ENCODE measurements at places on chromosomes 16 and 17. TPM values are rescaled to one million over a fixed set of nuclear protein-coding genes. Genes with fewer than 3 reads are reported as not detected.

- DNase-seq: peak; percentile 85
Measured at GRCh38 chr17:43734376-43734775, 24.2 kb downstream of the SOST start.

GRCh38 chr16:19678804-19679203 lies 39.2 kb downstream of the KNOP1 start:
- no peak for DNase-seq

GRCh38 chr17:60138769-60139437 lies 10.9 kb upstream of the CA4 start:
- DNase-seq: no peak

- DNase-seq: no peak
Measured at GRCh38 chr17:79992649-79993389, 42.9 kb downstream of the TBC1D16 start.

- DNase-seq: no peak
Measured at GRCh38 chr17:6304894-6305612, 129.9 kb downstream of the AIPL1 start.

DNA sequence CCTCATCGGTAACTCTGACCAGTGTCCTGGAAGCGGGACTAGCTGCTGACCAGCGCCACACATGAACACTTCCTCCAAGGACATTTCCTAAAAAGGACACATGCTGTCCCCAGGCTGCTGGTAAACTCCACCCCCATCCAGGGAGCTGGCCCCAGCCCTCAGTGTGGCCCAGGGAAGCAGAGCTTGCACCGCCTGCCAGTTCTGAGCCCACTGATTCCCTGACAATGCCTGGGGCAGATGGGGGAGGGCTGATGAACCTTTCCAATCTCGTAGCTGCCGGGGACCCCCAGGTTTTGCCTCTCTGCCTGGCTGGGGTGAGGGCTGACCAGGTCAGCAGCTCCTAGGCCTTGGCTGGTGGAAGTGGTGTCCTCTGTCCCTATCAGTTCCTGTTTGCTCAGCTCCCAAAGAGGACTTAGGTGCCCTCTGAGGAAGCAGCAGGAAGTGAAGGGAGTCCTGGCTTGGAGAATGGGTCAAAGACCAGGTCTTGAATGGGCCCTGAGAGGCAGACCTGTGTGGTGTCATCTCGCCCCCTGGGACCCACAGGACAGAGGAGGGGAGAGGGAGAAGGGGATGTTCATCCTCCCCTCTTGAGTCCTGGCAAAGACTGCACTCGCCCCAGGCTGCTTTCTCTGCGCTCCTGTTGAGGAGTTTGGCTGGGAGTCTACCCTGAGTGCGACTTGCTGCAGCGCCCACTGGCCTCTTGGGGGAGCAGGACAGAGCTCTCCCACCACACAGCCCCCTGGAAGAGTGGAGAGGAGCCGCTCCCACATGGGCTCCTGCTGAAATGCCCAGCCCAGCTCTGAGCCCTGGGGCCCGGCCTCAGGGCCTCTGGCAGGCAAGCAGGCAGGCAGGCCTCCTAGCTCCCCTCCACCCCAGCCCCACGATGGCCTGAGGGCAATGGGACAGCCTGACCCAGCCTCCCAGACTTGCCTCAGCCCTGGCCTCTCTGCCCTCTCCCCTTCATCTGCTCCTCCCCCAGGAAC lies 16.8 kb downstream of the PDK2 start:
- DNase-seq: no peak

The PDF gene
- total RNA-seq: 24.3 TPM

DNA sequence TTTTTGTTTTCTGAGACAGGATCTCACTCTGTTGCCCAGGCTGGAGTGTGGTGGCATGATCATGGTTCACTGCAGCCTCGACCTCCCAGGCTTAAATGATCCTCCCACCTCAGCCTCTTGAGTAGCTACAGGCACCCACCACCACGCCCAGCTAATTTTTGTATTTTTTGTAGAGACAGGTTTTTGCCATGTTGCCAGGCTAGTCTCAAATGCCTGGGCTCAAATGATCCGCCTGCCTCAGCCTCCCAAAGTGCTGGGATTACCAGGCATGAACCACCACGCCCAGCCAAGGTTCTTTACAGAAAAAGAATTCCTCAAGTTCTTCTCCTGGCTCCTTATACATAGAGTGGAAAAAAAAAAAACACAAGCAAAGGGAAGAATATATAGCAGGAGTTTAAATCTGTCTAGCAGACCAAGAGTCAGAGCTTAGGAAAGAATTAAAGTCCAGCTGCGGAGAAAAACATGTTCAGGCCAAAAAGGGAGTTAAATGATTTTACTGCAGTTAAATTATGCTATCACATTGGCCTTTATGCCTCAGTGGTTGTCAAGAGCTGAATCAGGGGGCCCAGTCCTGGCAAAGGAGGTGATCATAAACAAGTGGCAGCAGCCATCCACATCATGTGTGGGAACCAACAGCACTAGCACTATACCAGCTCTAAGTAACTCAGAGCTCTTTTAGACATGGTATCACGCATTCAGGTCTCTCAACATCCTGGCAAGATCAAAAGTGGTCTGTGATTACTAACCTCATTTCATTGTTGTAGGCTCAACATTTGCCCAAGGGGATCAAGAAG lies 39.3 kb downstream of the LIG3 start:
- DNase-seq: no peak

The C16orf46 gene
- 0.60 TPM for total RNA-seq

The BRD7 gene
- 45.1 TPM for total RNA-seq

GRCh38 chr17:27502526-27503324 lies 46.5 kb downstream of the KSR1 start:
- DNase-seq: no peak

The CLEC10A gene
- total RNA-seq: not detected

GRCh38 chr17:50389534-50389933 lies 7.8 kb downstream of the LRRC59 start:
- DNase-seq: no peak

- DNase-seq: no peak
Measured at GRCh38 chr16:621526-622105, 9.2 kb upstream of the WFIKKN1 start.

The PPY gene
- total RNA-seq: not detected

GRCh38 chr16:66614161-66614802 lies 9.8 kb downstream of the CMTM3 start:
- DNase-seq: no peak

GRCh38 chr17:77480509-77481215 lies 339.9 kb downstream of the SEC14L1 start:
- no peak for DNase-seq

GRCh38 chr16:59181821-59182420 lies 447.8 kb upstream of the GOT2 start:
- no peak for DNase-seq

The OR3A3 gene
- total RNA-seq: not detected

GRCh38 chr17:45783593-45784292 lies 377 bp upstream of the CRHR1 start:
- no peak for DNase-seq

The MPP3 gene
- 6.1 TPM for total RNA-seq

- DNase-seq: peak; percentile 11
Measured at GRCh38 chr16:71311553-71312158, 22.5 kb upstream of the CMTR2 start.

GRCh38 chr16:31148281-31148728 lies 1.6 kb downstream of the PRSS36 start:
- no peak for DNase-seq

The KRTAP2-3 gene
- total RNA-seq: not detected

DNA sequence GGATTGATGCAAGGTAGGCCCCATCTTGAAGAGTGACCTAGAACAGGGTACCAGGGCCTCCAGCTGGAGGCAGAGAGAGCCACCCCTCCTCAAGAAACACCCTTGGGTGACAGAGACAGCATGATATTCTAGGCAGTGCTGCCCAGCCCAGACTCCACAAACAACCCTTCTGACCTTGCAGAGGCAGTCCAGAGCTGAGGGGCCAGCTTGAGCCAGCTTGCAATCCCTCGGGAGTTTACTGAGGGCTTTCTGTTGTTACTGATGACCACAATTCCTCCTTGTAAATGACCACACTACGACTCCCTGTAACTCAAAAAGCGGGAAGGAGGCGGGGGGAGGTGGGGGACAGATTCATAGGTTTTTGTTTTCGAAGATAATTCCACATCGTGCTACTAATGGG lies 18.6 kb upstream of the MNT start:
- no peak for DNase-seq

The TP53TG3D gene
- total RNA-seq: 2.2 TPM

- no peak for DNase-seq
Measured at GRCh38 chr16:17748044-17748719, 277.4 kb upstream of the XYLT1 start.

Data from RPMI7951 (cell line).